ENCODE measurements at places on chromosomes 12 and 14.

GRCh38 chr12:40726366-40726765, 34.1 kb downstream of the CNTN1 start:
- no peak for DNase-seq

DNA sequence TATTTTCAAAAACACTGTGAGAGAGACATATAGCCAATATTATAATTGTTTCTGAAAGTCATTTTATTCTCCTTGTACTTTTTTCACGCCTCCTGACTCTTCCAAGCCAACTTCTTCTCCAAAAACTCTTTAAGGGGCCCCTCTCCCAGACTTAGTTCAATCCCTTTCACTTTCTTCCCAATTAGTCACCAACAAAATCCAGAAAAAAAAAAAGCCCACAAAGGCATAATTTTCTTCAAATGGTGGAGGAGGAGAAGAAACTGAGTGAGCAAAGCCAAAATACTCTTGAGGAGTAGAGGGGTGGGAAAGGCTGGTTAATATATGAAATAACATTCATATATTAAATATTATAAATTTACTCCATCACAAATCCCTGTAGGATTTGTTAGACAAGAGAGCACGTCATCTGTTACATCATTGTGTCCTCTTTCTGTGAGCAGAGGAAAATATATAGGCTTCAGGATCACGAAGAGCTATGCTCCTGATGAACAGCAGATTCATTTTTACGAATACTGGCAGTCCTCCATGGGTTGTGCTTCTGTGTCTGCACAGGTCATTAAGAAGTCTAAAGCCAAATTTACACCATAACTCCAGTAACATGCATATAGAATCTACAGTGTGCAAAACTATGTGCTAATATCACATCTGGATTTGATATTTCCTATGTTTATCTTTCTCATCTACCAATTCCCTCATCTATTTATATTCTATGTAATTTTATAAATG, 25.9 kb upstream of the NID2 start:
- no peak for DNase-seq

- DNase-seq: no peak
Measured at GRCh38 chr12:1203735-1204019, 212.7 kb downstream of the ERC1 start.

- DNase-seq: no peak
Measured at GRCh38 chr12:14408208-14408607, 42.7 kb downstream of the ATF7IP start.

GRCh38 chr12:24574538-24574937, 374.4 kb downstream of the BCAT1 start:
- no peak for DNase-seq

DNA sequence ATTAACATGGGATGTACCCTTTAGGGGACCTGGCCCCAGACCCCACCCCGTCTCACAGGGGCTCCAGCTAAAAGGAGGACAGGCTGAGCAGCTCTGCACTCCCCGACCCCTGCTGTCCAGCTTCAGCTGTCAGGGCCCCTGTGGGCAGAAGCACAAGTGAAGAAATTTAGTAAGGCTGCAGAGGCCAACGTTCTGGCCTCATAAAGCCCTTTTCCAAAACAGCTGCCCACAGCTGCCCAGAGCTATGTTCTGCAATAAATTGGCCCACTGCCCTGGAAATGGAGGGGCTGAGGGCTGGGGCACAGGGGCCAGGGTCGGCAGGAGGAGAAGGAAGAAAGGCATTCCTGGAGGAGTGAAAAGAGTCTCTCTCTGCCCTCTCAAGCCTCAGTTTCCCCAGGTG, 357.1 kb downstream of the BCL11B start:
- DNase-seq: no peak

DNA sequence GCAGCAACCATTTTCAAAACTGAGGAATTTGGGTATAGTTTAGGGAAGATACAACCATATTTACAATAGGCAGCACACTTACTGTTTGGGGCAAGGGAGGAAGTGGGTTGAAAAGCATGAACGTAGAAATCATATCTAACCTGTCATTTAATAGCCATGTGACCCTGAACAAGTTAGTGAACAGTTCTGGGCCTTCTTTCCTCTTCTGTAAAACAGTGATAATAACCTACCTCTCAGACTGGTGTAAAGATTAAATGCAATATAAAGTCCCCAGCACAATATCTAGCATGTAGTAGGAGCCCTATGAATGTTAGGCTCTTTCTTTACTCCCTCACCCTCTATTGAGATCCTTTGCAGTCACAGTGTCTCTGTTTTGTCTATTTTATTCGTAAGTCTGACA, 33.5 kb downstream of the A2ML1 start:
- no peak for DNase-seq

DNA sequence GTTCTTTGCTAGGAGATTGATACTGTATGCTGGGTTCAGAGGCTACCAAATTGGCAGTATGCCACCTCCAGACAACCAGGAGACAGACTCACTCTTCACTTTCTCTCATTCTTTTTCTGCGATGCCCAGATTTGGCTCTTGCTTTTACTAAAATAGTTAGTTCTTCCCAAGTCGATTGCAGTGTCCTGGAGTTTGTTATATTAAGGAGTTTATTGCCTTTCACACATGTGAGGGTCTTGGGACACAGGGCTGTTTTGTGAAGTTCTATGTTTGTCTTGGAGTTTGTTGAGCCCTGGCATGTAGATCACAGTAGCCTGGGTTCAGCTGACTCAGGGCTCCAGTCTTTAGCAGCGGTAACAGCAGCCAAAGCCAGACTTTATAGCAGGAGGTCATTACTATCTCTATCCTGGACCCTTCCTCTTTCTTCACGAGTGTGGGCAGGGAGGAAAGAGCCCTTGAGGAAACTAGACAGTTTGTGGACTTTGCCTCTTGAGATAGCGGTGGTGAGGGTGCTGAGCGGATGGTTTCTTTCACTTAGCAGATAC, 1.6 kb downstream of the MLEC start:
- no peak for DNase-seq

DNA sequence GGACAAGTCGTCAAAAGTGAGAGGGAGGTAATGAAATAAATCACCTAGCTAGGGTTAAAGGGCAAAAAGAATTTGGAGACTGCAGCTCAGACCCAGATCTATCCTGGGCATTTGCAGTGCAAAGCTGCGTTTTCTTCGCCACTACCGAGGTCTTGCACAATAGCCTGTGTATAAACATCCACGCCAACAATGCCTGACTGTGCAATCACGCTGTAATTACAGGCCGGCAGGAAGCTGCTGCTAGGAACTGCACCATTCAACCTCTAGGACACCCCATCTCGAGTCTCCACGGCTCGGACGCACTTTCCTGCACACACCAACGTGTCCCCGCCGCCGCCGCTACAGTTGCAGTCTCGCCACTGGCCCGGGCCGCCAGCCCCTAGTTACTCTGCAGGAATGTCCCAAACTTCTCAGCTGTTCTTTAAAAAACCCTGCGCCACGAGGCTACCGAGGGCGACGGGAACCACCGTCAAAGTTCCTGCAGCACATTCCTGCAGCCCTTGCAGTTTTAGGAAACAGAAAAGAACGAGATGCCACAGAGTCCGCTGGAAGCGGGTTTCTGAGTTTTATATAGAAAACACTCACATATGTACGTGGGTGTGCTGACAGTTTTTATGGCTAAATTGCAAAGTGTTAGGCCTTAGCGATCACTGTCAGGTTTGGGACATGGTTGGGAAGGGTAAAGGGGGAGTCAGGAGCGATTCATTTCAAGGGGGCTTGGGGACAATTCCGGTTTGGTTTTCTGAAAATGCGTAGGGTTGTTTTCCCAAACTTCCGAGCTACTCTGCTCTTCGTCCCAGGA, 65.6 kb upstream of the PTGR2 start:
- DNase-seq: peak; percentile 33
